Suprapubic skin (tissue), 4 donors: ENCODE measurements at places on chromosomes 7 and 10. TPM values are rescaled to one million over a fixed set of nuclear protein-coding genes. Genes with fewer than 3 reads are reported as not detected.

NKX2-3 gene
- not detected for total RNA-seq

PAX4 gene
- total RNA-seq, result not detected

- DNase-seq, result no peak
Measured at GRCh38 chr10:119020627-119020946, 8.9 kb upstream of the NANOS1 start.

- no peak for DNase-seq
Measured at GRCh38 chr7:3922175-3922635, 621.2 kb downstream of the SDK1 start.

- DNase-seq, result no peak
Measured at GRCh38 chr7:144975882-144976281, 140.0 kb upstream of the TPK1 start.

- no peak for DNase-seq
Measured at GRCh38 chr7:88254721-88255424, 35.0 kb upstream of the SRI start.
